ENCODE measurements at places on chromosomes 4 and X.
A peak's percentile ranks its signal among the peaks of the same experiment; 100 is the strongest.

DNA sequence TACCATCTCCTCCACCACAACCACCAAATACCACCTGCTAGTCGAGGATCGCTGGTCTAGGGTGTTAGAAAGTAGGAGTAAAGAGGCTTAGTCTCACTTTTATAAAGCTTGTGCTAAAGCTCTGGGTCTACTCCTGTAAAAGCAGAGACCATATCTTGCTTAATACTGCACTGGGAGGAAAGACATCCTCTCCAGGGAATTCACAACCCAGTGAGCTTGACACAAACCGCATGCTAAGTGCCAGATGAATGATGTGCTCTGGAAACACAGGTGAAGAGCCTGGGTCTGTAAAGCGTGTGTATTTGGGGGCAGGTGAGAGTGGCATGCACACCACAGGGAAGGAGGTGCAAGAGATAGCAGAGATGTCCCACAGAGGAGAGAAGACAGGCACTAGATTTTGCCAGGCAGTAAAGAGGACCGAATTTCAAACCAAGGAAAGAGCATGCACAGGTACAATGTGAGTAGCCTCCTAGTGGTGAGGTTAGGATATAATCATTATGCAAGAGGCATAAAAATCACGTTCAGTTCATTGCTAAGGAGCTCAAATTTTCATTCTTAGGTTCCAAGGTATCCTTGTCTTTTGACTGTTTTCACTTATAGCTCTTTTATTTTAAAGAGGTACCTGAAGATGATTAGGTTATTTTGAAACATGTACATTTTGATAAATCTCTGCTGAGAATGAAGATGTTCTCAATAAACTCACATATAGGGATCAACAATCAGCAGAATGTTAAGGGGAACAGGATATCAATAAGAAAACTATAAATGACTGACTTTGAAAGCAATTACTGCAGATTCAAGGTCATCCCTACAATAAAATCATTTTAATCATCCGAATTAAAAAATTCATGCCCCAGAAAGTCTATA lies 20.7 kb downstream of the TAPT1 start:
- DNase-seq: peak; percentile 47

- DNase-seq: peak; percentile 8
These were observed 9.0 kb upstream of the GLOD5 start for GRCh38 chrX:48752498-48752897.

DNA sequence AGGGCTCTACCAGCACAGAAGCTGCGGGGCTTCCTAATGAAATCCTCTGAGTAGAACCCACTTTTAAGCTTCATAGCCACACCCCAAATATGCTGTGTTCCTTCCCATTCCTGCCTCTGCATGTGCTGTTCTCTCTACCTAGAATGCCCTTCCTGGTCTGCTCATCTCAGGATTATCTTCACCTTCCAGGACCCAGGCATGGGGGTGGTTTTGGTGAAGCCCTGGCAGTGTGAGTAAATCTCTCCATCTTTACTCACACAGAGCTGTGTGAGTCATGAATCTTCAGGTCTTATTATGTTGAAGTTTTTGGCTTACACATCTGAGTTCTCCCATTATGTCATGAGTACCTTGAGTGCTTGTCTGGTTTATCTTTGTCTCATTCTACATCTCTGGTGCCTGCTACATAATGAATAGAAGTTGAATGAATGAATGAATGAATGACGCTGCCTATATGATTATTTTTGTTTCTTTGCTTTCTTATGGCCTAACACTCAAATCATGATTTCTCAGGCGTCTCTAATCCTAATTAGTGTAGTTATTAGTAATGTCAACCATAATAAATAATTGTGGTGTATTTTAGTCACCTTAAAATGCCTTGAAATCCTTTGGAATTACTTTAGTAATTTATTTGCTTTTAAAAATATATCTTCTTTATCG lies 41.9 kb downstream of the HADH start:
- DNase-seq: peak; percentile 7

GRCh38 chrX:101785142-101785541 lies 125.5 kb upstream of the ARMCX2 start:
- DNase-seq: no peak

DNA sequence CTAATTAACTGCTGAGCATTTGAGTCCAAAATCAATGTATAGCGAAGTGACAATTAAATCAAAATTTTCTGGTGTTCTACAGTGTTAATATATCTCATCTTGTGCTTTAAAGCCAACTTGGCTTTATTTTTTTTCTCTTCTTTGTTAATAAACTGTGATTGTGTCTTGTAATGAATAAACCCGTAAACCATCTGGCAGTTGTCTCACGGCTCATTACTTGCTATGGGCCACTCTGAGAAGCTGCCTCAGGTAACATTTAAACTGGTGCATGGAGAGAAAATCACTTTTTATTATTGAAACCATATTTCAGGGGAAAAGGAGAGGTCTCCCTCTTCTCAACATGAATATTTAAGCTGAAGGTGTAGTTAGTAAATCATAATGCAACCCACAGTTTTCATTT lies 694.0 kb downstream of the KCTD8 start:
- DNase-seq: no peak

GRCh38 chrX:118621081-118621759 lies 106.2 kb upstream of the IL13RA1 start:
- no peak for DNase-seq

DNA sequence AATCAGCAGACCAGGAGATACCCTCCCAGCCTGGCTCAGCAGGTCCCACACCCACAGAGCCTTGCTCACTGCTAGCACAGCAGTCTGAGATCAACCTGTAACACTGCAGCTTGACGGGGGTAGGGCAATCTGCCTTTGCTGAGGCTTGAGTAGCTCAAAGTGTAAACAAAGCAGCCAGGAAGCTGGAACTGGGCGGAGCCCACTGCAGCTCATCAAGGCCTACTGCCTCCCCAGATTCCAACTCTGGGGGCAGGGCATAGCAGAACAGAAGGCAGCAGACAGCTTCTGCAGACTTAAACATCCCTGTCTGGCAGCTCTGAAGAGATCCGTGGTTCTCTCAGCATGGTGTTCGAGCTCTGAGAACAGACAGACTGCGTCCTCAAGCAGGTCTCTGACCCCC lies 15.1 kb upstream of the GABRA2 start:
- peak; percentile 3 for DNase-seq

DNA sequence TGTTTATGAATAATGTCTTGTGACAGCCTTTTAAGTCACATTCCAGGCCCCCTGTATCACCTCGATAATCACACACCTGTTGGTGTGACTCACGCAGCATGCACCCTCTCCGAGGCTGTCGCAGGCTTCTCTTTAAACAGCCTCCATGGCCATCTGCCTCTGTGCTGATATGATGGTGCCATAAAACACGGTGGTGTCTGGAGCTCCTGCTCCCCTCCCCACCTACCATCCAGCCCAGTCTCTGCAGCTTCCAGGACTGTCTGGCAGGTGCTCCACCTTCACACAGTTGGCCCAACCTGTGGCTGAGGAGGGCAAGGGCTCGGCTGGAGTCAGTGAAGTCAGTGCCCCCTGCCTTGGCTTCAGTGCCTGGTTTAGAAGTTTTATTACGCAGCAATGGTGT lies 173.8 kb upstream of the RPL34 start:
- no peak for DNase-seq

DNA sequence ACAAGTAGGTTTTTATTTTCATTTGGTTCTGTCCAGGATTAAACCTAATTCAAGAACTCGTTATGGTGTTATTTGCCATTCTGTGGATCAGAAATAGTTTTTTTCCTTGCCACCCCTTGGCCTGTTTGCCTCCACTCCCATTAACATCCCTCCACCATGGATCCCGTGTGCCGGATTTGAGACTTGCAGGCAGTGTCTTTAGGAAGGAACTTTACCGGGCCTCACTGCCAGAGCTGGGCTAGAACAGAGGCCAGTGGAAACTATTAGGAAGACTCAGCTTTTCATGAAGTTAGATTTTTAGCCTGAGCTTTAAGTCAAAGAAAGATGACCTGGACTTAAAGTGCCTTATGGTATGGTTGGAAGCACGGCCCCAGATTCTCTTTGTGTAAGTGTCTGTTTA lies 2.4 kb downstream of the KLHL2 start:
- peak; percentile 2 for DNase-seq

DNA sequence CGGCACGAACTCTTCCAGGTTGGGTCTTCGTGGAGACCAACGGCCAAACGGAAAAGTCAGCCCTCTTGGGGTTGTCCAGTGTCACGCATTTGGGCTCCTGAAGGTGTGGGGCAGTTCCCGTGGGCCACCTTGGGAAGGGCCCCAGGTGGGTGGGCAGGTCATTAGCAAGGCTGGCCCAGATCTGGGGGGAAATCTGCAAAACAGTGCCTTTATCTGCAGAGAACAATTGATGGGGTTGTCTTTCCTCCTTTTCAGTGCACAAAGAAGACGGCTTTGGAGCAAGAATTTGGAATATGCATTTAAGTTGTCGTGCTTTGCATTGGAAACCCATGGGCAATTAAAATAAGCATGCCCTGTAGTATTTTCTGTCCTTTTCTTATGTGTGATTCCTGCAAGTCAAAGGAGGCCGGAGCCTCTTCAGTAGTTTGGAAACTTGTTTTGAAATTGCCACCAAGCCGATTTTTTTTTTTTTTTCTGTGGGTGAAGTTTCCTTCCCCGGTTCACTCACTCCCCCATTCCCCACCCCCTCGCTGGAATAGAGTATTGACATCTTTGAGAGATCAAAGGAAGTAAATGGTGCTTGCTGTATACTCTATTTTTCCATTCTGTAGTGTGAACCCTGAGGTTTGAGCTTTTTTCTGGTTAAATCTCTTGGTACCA lies 9.8 kb downstream of the ZIC3 start:
- no peak for DNase-seq

DNA sequence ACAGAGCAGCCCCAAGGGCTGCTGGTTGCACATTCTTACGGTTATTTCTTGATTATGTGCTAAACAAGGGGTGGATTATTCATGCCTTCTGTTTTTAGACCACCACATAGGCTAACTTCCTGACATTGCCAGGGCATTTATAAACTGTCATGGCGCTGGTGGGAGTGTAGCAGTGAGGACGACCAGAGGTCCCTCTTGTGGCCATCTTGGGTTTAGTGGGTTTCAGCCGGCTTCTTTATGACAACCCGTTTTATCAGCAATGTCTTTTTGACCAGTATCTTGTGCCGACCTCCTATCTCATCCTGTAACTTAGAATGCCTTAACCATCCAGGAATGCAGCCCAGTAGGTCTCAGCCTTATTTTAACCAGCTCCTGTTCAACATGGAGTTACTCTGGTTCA lies 212.4 kb upstream of the GRID2 start:
- DNase-seq: peak; percentile 6

DNA sequence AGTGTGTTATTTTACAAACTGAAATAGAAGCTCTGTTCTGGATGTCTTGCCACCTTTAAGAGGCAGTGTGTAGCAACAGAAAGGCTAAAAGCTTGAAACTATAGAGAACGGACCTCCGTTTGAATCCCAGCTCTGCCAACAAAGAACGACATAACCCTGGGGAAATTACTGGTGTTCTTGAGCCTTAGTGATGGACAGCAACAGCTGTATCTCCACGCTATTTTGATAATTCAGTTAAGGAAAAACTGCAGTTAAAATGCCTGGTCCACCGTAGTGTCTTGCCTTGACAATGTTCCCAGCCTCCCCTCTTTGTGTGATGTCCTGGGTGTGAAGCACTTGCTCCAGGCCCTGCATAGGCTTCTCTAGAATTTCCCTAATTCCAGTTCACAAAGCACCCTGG lies 256.8 kb upstream of the HS3ST1 start:
- DNase-seq: no peak

GRCh38 chrX:14013054-14013453 lies 16.6 kb downstream of the GEMIN8 start:
- DNase-seq: peak; percentile 43

- no peak for DNase-seq
These were observed 21.0 kb upstream of the FMR1 start for GRCh38 chrX:147890756-147891155.

DNA sequence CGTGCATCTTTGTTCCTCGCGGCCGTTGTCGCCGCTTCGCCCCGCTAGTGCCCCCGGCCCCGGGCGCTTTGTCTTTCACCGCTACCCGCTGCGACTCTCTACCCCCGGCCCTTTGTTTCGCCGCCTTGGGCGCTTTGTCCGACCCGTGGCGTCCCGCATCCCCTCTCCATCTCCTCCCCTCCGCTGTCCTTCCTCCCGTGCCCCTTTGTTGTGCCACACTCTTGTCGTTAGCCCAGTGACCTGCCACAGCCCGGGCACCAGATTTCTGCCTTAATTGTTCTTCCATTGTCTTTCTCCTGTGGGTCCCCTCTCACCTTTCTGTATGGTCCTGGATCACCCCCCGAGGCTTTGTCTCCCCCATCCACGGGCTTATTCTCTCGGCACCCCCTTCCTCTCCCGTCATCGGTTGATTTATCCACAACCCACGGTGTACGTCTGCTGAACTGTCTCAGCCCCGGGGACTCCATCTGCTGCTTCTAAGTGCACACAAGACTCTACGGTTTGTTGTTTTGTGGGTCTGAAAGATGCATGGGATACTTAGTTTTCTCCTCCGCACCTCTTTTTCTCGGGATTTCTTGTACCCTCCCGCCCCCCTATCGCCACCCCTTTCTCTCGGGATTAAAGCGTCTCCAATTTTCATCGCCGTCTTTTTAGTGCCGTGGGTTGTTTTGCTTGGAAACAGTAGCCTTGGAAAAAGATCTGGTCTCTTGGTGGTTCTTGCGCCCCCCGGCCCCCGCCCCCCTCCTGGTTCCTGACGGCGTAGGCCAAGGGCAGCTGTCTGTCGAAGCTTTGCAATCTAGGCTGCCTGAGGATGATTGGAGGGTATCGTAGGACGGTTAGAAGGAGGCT lies 783 bp downstream of the RBPJ start:
- no peak for DNase-seq

Measured in PC-3 (cell line).